ENCODE measurements at places on chromosomes 6 and 20.

- DNase-seq: no peak
Observed at GRCh38 chr20:52179331-52180179, 12.0 kb downstream of the ZFP64 start.

- DNase-seq: no peak
Observed at GRCh38 chr6:89254569-89254968, 37.4 kb upstream of the GABRR1 start.

DNA sequence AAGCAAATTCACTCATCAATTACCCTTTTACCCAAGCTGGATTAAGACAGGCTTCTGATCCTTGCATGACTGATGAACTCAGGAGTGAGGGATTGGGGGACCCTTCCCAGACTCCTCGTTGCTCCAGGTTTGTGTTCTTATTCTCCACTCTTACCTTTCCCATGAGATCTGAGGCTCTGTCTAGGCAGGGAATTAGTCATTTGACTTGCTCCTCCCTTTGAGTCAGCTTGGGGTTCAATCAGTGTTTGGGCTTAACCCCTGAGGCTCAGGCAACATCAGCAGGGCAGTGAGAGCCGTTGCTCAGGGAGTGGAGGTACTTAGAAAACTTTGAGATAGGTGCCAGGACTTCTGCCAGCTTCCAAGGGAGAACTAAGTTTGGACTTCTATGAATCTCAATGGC, 20.7 kb upstream of the TOX2 start:
- no peak for DNase-seq

GRCh38 chr6:76984572-76984971, 478.7 kb downstream of the HTR1B start:
- DNase-seq: no peak

DNA sequence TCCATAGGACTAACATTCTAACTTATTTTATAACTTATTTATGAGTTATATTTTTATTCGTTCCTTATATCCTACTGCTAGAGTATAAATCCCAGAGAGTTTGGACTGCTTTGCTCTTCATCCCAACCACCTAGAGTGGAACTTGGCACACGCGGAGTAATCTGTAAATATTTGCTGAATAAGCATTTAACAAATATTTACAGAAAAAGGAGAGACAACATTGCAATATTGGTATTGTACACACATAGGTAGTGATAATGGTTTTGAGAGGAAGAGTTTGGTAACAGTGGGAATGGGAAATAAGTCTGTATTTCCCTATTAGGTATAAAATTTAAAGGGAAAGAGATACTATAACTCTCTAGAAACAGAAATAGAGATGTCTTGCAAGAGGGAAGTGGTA, 634.8 kb upstream of the CITED2 start:
- DNase-seq: no peak

DNA sequence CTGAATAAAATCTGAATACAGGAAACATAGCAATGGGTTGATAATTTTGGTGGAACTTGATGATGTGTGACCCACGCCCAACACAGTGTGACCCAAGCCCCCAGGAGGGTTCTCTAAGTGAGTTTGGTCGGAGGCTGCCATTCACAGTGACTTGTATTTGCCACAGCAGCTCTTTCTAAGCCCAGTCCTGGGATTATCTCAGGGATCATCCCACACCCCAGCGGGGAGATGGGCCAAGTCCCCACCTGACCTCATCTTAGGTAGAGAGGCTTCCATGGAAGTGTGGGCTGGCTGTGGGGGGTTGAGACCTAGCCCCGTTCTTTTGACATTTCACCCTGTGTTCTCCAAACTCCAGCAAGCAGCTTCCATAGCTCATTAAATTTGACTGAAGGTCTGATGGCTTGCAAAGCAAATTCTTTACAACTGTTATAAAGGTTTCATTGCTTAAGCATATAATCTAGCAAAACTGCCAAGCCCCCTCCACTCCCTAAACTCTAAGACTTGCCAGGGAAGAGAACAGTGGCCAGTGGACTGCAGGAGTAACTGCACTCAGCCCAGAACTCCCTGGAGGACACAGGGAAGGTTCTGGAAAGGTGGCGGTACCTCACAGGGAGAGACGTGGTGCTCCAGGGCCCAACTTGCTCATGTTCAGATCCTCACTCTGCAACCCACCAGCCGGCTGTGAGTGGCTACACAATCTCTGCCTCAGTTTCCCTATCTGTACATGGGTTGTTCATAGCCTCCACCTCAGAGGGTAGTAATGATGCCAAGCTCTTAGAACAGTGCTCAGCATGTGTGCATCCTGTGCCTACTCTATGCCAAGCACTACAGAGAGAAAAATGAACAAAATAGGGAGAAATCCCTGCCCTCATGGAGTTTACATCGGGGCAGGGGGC, 1.0 kb upstream of the PCK1 start:
- DNase-seq: no peak

GRCh38 chr6:149899926-149900619, 2.2 kb upstream of the RAET1E start:
- DNase-seq: no peak

GRCh38 chr20:58810116-58810878, 40.4 kb downstream of the GNAS-AS1 start:
- no peak for DNase-seq

- no peak for DNase-seq
Observed at GRCh38 chr20:21159658-21160380, 33.9 kb downstream of the KIZ start.

- DNase-seq: peak; percentile 10
Observed at GRCh38 chr6:106855117-106855516, 119.4 kb downstream of the CD24 start.

DNA sequence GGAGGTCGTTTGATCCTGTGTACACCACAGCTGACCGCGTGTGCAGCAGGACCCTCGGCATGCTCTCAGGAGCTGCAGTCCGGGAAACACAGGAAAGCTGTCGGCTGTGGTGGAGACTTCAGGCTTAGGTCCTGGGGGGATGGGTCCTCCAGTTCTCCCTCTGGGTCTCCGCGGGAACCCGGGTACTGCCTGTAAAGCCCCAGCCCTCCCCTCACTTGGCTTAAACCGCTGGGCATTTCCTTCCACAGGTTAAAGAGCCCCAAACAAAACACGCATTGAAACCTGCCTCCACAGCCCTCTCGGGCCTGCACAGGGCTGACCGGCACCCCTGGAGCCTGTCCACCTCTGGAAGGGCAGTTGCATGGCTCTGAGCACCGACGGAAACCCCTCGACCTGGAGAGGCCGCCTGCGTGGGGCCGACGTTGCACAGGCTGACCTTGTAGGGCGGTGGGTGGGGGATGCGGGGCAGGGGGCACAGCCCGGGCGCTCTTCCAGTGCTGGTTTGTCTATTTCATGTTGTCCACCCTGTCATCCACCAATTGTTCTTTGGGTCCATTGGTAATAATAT, 59.1 kb downstream of the DACT2 start:
- DNase-seq: no peak

GRCh38 chr6:41059556-41059955, 6.6 kb downstream of the APOBEC2 start:
- DNase-seq: no peak

- no peak for DNase-seq
Observed at GRCh38 chr6:139757784-139758183, 383.3 kb upstream of the CITED2 start.

- DNase-seq: no peak
Observed at GRCh38 chr20:31641391-31641790, 3.7 kb downstream of the COX4I2 start.

DNA sequence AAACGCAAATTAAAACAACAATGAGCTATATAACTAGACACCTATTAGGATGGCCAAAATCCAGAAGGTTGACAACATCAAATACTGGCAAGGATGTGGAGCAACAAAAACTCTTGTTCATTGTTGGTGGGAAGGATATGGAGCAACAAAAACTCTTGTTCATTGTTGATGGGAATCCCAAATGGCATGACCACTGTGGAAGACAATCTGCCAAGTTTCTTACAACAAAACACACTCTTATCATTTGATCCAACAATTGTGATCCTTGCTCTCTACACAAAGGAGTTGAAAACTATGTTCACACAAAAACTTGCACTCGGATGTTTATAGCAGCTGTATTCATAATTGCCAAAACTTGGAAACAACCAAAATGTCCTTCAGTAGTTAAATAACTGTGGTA, 61.8 kb upstream of the LAMA2 start:
- no peak for DNase-seq

DNA sequence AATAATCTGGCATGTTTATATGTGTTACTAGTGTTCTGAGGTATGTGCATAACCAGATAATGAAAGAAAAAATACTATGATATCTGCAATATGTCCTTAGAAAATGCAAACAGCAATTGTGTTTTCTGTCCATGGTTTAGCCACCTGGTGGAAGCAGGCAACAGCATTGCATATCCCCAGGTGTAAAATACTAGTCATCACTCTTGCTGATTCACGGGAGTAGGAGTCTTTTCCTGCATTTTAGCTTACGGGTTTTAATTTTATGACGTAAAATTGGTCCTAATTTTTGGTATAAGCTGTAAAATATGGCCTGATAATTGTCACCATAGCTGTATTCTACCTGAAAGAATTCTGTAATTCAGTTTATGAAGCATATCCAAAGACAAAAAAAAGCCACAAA, 2.5 kb downstream of the RNF182 start:
- DNase-seq: no peak

DNA sequence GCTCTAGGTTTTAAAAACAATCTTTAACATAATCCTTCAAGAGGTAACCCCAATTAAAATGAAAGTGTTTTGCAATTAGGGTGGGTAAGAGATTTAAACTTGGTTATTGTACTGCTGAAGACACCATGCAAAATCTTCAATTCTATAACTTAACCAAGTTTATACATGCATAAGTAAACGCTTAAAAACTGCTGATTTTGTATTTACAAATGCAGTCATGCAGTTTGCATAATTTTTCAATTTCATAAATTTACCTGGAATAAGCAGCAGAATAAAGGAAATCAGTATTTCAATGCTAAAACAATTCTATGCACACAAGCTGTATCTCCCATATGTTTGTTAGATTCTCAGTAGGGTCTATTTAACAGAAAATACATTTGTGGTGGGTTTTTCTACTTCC, 22.9 kb downstream of the SSR1 start:
- no peak for DNase-seq

DNA sequence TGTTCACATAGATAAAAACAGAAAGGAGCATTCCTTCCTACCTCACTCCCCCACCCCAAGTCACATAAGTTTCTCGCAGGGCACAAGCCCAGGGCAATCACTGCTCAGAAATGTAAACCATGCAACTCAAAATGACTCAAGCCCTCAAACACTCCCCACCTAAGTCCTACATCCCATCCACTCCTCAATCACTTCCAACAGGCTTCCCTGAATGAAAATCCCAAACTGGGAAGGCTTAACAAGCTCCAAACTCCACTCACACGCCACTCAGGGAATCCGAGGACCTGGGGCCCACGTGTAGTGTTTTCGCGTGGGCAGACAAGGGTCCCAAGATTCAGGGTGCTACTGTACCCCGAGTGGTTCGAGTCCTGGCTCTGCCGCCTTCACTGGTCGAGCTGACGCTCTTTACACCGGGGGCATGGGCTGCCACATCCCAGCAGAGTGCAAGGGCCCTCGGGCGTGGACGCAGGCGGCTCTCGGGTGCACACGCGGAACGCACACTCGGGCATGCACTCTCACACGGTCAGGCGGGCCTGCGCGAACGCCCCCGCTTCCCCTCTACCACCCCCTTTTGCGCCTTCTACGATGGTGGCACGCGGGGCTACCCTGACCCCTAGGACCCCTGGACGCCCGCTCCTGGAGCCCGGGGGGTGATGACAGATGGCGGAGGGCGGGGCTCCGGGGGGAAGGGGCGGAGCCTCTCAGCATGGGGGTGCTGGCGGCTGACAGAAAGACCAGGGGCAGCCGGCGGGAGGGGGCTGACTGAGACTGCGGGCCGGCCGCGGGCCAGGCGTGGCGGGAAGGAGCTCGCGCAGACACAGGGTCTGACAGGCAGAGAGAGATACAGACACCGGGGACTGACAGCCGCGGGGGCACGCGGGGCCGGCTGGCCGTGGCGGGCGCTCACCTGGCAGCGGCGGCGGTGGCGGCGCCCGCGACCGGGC, 657 bp downstream of the ZHX3 start:
- DNase-seq: peak; percentile 81

- DNase-seq: no peak
Observed at GRCh38 chr6:131568726-131569125, 4.3 kb upstream of the ARG1 start.

- no peak for DNase-seq
Observed at GRCh38 chr20:48075591-48076174, 290.4 kb upstream of the SULF2 start.

DNA sequence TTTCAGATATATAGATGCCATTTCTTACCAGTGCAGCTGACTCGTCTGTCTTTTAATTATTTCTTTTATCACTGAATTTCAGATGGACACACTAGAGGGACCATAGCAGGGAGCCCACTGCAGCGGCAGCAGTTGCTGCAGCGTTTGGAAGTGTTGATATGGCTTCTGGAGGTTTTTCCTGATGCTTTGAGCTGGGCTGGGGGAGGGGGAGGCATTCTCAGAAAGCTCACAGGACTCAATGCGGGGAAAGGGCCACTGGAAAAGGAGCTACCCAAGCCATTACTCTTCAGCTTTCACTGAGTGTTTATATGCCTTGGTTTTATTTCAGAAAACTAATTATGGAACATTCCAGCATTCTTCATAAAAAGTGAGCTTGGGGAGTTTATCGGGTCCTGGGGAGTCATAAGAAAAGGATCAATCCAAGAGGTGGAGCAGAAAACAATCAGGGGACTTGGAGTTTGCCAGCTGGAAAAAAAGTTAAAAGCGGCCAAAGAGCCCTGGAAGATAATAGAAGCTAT, 740.4 kb upstream of the FLRT3 start:
- no peak for DNase-seq

GRCh38 chr20:16537025-16537665, 36.1 kb downstream of the KIF16B start:
- no peak for DNase-seq

DNA sequence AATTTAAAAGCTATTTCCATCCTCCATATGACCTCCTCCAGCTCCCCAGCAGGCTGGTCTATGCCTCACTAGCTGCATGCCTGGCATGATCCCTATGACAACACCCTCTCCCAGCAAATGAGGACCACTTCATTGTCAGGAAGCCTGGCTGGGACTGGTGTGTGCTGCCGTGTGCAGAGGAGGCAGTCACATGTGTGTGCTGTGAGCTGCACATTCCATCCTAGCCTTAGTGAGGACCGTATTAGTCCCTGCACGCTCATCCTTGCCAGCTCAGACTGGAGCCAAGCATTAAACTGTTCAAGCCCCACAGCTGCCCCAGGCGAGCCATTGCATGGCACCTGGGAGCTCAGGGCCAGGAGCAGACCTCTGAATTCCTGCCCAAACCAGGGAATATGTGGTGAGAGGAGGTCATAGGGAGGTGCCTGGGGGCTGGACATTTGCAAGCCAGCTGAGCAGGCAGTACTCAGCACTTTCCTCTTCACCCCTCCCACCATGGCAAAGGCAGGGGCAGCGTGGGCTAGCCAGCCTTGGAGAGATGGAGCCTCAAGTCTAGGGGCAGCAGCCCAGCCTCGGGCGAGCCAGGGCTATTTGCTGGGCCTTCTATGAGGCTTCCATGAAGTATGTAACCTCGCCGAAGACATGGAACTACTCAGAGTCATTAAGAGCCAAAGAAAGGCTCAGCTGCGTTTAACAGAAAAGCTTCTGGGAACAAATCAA, 8.7 kb upstream of the CCN5 start:
- DNase-seq: no peak
